ENCODE measurements at places on chromosomes 5 and 9.

DNA sequence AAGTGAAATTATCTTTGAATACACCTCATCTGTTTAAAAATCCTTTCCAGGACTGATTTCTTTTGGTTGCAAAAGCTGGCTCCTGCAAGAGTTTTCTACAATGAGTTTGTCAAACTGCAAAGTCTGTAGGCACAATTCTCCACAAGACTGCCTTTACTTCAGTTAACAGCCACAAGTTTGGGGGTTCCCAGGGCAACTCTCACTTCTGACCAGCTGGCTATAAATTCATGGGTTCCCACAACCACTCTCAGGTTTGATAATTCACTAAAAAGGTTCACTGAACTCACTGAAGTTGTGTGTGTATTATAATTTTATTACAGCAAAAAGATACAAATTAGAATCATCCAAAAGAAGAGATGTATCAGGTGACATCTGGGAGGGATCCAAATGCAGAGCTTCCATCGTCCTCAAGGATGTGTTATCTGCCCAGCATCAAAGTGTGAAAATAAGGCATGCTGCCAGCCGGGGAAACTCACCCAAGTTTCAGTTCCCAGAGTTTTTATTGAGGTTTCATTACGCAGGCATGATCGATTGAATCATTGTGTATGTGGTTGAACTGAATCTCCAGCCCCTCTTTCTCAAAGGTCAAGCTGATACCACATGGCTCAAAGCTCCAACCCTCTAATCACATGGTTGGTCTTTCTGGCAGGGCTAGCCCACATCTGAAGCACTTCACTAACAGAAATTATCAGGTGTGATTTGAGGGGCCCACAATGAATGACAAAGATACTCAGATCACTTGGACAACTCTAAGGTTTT is 19.0 kb upstream of the PSIP1 start:
- DNase-seq, result no peak

DNA sequence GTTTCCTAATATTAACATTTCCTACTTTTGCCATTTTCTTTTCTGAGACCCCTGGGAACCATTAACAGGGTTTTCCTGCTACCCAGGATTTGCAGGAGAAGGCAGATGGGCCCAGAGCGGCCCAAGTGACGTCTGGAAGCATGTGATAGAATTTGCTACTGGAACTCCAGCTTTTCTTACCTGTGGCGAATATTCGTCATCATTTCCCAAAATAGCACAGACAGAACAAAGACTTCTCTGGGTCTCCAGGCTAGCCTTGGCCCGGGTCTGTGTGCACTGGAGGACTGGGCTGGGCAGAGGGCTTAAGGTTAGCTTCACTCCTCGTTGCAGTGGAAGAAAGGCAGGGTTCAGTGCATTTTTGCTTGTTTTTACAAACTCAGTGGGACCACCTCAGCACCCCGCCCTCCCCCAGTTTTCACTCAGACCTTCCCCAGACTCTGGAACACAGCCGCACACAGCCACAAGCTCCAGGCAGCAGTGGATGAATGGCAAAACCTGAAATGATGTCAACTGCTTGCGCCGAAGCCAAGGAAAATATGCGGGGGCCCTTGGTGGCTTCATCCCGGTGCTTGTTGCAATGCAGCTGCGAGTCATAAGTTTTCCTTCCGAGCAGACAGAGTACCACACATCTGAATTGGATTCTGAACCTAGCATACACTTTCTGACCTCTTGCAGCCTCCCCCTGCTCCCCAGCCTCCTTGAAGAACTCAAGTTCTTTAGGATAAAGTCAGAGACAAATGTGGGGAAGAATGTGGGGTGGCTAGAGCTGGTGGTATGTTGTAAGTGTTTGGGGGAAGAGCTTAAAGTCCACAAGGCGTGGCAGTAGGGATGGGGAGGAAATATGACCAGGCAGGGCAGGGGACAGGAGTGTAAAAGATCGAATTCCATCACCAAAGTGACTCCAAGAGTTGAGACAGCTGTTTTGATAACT is 586.0 kb downstream of the CCDC171 start:
- DNase-seq, result no peak

- DNase-seq, result no peak
Measured at GRCh38 chr9:29038332-29038731, 1465.1 kb upstream of the C9orf72 start.

DNA sequence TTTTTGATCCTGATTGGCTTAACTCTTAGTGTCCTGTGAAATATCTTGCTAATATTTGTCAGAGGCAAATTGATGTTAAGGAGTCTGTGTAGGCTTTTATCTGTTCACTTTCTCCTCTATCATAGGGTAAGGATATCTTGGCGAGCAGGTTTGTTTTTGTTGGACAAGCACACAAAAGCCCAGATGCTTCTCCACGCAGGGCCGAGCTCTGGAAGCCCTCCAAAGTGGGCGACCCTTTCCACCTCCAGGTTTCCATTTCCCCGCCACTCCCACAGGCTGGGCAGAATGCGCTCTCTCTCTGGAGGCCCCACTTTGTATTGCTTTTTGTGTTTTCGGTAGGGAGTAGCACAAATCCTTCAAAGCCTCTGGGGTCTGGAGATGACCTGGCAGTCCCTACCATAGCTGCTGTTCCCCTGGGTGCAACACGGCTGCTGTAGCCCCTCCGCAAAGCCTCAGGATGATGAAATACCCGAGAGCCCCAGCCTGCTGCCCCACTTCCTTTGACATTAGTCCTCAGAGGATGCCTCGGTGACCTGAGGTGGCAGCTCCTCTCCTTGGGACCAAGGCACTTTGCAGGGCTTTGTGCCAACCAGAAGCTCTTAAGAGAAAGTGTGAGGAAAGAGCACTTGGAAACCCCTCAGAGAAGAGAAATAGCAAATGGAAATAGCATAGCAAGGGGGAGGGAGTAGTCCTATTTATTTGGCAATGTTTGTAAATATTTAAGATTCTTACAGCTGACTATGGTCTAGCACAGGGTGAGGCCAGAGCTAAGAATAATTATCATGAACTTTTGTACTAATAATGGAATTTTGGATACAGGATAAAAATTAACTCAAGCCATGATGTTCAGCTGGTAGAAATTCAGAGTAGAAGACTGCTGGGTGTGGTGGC is 122.8 kb downstream of the ARHGEF28 start:
- no peak for DNase-seq

GRCh38 chr9:98129451-98129881 is 10.4 kb upstream of the TRIM14 start:
- peak; percentile 94 for DNase-seq
